ENCODE measurements at places on chromosomes 6 and 20.

- no peak for DNase-seq
Observed at GRCh38 chr6:167759912-167760311, 66.8 kb upstream of the AFDN start.

GRCh38 chr6:95786802-95787201 is 209.5 kb downstream of the MANEA start:
- no peak for DNase-seq

DNA sequence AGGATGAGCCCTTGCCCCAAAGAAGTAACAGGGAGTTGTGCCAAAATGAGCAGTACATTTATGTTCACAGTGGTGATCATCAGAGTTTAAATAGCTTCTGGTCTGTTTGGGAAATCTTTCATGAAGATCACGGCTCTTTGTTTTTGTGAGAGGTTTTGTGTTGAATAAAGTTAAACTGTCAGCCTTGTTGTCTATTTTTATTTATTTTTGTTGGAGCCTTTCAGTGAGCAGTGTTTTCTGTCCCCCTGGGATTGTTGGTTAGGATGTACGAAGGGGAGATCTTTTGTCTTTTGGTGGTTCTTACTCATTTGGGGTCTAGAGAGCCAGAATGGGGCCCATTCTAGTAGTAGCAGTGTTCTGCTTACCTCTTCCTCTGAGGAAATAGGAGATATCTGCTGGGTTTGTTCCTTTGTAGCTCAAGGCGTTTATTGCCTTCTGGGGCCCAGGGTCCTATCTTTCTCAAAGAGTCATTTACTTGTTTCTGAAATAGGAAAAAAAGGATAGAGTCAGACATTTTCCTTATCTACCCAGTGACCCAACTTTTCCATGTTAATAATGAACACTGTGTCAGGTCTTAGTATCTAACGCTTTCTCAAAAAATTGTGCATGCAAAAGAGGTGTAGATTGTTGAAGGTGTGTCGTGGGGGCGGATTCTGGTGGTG is 157.4 kb downstream of the JARID2 start:
- DNase-seq, result no peak

GRCh38 chr6:13303668-13304017 is 24.7 kb downstream of the TBC1D7 start:
- peak; percentile 57 for DNase-seq

- DNase-seq, result no peak
Observed at GRCh38 chr20:36249450-36249849, 13.2 kb downstream of the AAR2 start.

DNA sequence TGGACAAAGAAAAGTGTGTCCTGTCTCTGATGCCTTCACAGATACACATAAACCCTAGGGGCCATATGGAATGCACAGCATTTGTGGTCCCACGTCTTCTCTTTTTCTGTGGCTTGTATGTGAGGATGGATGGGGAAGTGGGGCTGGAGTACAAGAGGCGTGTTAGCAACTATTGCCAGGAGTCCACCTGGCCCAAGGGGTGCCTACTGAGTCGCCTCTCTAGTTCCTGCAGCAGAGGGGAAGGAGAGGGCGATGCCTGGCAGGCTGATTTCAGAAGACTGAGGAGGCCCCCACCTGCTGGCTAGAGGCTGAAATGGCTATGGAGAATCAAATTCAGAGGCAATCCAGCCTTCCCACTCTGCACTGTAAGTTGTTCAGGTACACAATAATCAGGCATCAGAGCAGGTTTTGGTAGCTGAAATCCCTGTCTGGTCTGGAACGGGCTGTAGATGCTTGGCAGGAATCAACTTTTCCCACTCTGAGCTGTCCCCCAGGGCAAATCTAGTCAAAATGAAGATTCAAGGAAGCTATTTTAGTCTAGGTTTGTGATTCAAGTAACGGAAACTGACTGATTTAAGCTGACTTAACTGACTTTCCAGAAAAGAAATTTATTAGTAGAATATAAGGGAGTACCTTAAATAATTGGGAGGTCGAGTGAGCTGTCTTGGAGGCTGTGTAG is 14.9 kb upstream of the PPARD start:
- DNase-seq, result peak; percentile 76

- no peak for DNase-seq
Observed at GRCh38 chr6:113060664-113061063, 713.5 kb downstream of the RFPL4B start.

GRCh38 chr6:48701572-48701971 is 590.6 kb upstream of the PTCHD4 start:
- DNase-seq, result no peak

DNA sequence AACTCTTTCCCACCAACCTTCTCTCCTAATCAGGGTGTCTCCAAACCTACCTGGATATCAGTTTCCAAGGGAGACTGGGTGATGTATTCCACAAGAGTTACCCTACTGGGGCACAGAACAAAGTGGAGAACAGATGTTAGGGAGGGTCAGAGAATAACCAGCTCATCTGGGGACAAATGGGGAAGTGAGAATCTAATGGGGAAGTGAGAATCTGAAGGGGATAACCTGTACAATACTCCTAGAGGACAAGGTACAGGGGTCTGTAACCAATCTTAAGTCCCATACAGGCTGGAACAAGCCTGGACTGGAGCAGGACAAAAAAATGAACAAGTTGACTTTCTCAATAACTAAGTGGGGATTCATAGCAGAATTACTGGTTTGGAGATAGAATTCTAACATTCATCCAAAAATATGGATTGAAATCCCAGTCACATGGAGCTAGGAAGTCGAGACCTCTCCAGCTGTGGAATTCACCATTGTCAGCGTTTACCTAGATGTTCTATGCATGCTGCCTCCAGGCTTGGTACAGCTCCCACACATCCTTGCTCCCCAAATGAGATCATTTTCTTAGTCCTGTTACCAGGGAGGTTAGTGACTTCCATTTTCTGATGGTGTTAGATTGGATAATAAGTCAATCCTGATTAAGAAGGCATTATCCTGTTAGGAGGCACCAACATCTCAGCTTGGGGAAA is 214.8 kb upstream of the MOCS1 start:
- no peak for DNase-seq

DNA sequence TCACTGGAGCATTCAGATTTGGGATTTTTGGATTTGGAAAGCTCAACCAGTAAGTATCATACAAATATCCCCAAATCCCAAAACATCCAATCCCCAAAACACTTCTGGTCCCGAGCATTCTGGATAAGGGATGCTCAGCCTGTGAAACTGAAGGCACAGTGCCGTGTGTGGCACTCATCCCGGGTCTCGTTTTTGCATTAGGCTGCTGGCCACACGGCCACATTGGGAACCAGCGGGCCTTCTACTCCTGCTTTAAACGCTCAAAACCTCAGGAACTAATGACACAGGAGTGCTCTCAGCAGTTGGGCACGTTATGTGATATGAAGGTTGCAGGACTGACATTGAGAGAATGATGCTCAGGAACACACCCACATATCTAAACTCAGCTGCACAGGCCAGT is 35.6 kb downstream of the PSMG4 start:
- DNase-seq, result no peak

GRCh38 chr6:108888052-108888451 is 39.8 kb downstream of the ARMC2 start:
- no peak for DNase-seq

- peak; percentile 90 for DNase-seq
Observed at GRCh38 chr6:130018292-130018743, at the start of gene L3MBTL3. L3MBTL3 (plus strand) TSS chr6:130018581; CDS start chr6:130042700, 24,119 bp downstream.

DNA sequence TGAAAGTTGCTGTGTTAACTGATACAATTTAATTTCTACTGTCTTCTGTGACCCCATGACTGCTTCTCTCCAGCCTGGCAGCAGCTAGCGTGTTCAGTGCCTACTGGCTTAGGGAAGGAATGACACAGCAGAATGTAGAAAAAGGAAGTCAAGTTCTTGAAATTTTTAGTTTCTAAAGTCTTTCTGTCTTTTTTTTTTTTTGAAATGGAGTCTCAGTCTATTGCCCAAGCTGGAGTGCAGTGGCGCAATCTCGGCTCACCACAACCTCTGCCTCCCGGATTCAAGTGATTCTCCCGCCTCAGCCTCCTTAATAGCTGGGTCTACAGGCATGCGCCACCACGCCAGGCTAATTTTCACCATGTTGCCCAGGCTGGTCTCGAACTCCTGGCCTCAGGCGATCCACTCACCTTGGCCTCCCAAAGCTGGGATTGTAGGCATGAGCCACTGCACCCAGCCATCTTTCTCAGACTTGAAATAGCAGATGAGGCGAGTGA is 39.3 kb downstream of the PCNA start:
- DNase-seq, result no peak

GRCh38 chr6:20581070-20581469 is 46.8 kb downstream of the CDKAL1 start:
- DNase-seq, result no peak

GRCh38 chr20:43409577-43409913 is 48.2 kb upstream of the SRSF6 start:
- DNase-seq, result no peak

- DNase-seq, result no peak
Observed at GRCh38 chr20:15886250-15886649, 687.0 kb downstream of the KIF16B start.

DNA sequence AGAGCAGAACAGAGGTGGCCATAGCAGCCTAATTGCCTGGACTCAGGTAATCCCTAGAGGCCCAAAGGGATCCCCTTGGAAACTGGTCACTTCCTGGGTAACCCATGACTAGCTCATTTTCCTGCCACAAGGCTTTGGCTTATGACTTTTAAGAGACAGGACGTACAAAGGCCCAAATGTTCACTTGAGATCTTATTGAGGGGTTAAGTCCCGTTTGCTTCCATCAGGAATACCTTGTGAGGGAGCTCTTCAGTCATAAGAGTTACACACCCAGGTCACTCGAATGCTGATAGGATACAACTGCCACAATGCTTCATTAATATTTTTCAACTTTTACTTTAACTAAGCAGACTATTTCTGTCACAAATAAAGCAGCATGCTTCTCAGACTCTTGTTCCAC is 51.7 kb downstream of the TMEM170B start:
- no peak for DNase-seq

- no peak for DNase-seq
Observed at GRCh38 chr20:55488593-55488992, 516.7 kb downstream of the CBLN4 start.

DNA sequence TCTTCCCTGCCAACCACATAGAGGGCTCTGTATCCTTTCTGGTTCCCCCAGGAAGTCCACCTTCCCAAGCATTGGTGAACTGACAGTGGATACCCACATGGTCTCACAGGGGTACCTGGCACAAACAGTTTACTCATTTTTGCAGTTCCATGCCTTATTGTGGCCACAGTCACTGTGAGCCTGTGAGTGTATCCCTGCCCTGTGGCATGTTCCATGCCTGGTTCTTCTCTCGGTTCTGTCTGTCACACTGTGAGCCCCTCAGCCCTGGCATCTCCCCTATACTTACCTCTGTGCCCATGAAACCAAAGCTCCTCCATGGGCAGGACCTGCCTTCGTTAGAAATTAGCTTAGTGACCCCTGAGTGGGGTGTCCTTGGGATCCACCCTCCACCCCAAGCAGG is 107.8 kb downstream of the TOX2 start:
- DNase-seq, result no peak

DNA sequence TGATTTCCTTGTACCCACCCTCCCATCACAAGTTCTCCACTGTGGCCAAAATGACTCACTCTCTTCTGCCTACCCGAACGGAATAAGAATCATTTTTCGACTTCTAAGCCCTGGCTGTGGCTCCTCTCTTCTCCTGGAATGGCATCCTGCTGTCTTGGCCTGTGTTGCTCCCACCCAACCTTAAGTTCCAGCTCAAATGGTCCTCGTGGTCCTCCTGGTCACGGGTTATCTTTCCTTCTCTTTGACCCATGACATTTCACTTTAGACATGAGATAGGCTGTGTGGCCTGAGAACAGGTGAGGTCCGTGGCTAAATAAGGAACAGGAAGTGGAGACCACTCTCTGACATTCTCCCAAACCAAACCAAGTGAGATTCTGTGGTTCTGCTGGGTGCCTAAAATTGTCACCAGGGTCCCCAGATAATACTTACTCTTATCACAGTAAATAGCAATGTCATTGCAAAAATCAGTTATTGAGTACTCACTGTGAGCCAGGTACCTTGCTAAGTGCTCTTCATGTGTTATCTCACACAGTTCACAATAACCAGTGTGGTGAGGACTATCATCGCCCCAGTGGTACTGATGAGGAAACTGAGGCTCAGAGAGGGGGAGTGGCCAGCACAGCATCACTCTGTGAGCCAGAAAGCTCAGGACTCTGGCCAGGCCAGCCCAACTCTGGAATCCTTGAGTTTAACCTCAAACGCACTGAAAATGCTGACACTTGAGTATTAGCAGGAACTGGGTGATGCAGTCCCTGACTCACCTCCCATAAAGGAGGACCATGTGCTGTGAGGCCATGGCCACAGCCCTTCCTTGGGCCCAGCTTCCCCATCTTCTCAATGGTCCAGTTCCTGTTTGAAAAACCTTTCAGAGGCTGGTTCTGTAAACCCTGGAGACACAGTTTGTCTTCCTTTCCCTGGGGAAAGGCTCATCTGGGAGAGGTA is 74.8 kb upstream of the SIRPA start:
- DNase-seq, result no peak

DNA sequence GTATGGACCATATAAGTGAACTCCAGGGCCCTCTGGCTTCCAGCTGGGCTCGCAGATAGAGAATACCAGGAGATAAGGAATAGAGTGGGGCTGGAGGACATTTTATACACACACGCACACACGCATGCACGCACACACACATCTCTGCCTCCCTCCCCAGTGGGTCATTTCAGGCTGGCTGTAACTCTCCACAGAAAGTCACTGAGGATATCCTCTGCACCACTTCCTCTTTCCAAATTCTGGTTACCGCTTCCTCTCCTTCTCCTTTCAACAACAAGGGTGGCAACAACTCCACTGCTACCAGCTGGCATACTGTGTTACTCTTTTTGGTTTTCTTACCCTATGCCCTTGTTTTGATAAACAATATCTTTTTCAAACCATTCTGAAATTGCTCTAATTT is 280.2 kb downstream of the COL12A1 start:
- no peak for DNase-seq

- DNase-seq, result no peak
Observed at GRCh38 chr6:2222275-2222842, 23.0 kb downstream of the GMDS start.

- DNase-seq, result no peak
Observed at GRCh38 chr20:57870597-57871236, 160.9 kb upstream of the PMEPA1 start.

GRCh38 chr6:25009393-25009710 is 73.6 kb upstream of the RIPOR2 start:
- no peak for DNase-seq

DNA sequence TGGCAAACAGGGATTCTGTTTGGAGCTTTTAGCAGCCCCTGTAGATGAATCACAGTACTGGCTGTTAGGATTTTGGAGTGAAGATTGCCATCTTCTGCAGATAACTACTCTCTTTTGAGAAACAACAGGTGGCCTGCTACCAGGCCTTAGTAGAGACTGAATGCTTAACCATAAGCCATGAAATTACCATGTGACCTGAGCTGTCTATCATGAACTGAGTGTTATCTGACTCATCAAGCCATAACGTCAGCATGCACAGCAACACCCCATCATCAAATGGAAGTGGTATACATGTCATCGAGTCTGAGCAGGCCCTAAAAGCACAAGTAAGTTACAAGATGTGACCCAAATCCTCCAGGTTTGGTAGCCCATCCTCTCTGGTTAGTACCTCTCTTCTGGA is 132.6 kb downstream of the GPR63 start:
- no peak for DNase-seq
